ENCODE measurements at places on chromosomes 7 and 10.

DNA sequence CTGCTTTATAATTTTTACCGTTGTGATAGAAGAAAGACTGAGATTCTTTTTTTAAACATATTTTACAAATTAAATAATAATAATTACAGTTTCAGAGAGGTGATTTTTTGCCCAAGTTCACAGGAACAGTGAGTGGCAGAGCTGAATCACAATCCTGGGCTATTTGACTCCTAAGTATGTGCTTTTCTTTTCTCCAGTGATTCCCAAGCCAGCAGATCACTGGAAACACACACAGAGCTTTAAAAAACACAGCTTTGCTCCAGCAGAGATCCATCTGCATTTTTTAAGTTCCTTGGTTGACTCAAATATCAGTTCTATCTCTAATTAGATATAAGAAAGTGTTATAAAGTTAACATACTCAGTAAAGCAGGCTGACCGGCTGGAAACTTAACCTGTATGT lies 69.0 kb downstream of the AHR start:
- DNase-seq, result no peak

- DNase-seq, result no peak
These were observed 19.3 kb upstream of the MYO3A start for GRCh38 chr10:25914776-25915175.

GRCh38 chr10:46542567-46543465 lies 13.6 kb downstream of the GPRIN2 start:
- no peak for DNase-seq

DNA sequence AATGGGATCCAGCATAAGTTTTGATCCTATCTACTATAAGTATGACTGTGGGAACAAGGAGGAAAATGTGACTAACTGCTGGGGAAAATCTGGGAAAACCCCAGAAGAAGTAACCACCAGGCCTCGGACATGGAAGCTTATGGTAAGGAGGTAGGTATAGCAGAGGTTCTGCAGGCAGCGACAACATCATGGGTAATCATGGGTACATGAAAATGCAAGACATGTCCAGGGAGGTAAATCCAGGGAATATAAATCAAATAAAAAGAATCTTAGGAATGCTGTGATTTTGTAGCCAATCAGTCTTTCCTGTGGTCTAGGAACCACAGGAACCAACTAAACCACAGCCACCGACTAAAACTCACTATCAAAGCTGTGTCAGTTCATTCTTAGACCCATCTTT lies 168.3 kb upstream of the NPY start:
- no peak for DNase-seq

- no peak for DNase-seq
These were observed 34.8 kb upstream of the HNRNPH3 start for GRCh38 chr10:68296843-68297663.

GRCh38 chr7:123355576-123356190 lies 155.9 kb upstream of the SLC13A1 start:
- no peak for DNase-seq

- DNase-seq, result no peak
These were observed 136.0 kb upstream of the RSU1 start for GRCh38 chr10:16953270-16953669.

DNA sequence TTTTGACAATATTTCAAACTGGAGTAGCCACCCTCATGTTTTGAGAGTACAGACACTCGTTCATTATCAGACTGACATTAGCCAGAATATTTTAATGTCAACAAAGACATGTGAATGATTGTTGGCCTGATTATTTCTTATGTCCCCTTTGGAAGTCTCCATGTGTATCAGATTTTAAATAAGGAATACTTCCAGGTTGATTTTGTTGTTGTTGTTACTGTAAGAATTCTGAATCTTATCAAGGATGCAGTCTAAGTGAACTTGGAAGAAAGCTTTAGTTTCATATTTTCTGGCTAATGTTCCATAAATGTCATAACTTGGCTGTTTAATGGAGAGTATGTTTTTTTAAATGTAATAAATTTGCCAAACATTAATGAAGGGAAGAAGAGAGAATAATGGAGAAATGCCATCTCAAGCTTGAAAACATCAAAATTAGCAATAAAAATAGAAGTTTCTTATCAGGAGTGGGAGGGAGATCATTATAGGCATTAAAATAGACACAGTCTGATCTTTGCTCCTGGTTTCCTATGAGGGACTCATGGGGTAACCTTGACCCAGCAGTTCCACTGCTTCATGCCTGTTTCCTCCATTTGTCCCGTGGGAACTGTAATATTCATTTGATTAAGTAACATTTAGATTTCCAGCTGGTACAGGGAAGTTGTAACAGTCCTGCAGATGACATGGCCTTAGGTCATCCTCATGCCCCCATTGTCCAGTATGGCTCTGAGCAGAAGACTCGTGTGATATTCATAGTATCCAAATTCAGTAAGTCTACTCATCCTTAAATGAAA lies 122.4 kb upstream of the KIAA1217 start:
- DNase-seq, result no peak

DNA sequence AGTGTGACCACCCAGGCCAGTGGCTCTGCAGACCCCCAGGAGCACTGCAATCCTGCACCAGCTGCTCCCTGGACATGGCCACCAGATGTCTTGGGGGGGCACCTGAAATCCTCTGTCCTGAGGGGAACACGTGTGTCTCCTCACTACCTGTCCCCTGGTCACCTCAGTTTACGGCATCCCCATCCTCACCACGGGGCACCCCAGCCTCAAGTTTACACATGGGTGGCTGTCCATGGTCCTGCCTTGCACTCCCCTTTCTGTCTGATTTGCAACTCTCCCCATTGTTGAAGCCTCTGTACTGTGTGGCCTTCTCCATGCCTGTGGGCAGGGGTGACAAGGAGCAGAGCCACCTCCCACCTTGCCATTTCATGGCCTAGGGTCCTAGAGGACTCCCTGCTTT lies 67.2 kb downstream of the RAMP3 start:
- no peak for DNase-seq

DNA sequence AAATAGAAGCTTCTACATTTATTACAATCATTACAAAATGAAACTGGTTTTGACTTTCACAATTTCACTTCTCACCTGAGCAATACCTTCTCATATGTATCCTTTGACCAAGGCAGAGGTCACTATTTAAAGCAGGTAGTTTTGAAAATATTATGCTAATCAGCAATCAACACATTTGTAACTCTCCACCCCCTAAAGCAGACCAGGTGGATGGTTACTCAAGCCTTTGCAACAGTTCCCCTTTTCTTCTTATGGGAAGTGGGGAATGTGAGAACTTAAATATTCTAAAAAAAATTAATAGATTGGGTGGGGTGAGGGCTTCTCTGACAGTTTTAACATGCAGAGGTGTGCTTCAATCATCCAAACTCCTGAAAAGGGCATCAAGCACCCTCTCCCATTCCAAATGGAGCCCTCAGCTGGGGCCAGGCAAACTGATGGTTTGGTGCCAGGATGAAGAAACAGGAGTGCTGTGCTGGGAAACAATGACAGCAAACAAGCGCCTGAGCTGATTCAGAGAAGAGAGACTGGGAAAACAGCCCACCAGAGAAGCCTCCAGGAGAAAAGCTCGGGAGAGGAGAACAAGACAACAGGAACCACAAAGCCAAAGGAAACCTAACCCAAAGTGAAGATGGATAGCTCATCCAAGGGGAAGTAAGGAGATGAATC lies 17.1 kb downstream of the RAPGEF5 start:
- DNase-seq, result no peak

GRCh38 chr7:30028749-30029635 lies 780 bp downstream of the PLEKHA8 start:
- no peak for DNase-seq

- DNase-seq, result no peak
These were observed 25.7 kb downstream of the MRPS33 start for GRCh38 chr7:140989068-140989467.

- no peak for DNase-seq
These were observed 271.0 kb upstream of the LRRTM3 start for GRCh38 chr10:66654861-66655260.

- DNase-seq, result no peak
These were observed 611.3 kb upstream of the GALNT17 start for GRCh38 chr7:70520611-70521010.

DNA sequence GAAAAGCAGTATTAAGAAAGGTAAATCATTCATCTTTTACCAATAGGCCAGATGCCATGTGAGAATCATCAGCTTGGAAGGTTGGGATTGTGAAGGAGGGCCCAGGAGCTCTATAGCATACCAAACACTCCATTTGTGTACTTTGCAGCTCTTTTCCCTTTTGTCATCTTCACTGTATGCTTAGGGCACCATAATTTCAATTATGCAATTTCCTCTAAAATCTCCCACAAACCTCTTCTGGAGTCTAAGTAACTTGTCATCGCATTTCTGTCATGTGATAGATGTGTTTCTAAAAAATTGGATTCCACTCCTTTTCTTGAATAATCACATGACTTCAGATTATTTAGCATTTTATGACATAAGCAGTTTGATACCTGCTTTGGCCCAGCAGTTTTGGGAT lies 17.9 kb downstream of the RPP30 start:
- DNase-seq, result no peak

DNA sequence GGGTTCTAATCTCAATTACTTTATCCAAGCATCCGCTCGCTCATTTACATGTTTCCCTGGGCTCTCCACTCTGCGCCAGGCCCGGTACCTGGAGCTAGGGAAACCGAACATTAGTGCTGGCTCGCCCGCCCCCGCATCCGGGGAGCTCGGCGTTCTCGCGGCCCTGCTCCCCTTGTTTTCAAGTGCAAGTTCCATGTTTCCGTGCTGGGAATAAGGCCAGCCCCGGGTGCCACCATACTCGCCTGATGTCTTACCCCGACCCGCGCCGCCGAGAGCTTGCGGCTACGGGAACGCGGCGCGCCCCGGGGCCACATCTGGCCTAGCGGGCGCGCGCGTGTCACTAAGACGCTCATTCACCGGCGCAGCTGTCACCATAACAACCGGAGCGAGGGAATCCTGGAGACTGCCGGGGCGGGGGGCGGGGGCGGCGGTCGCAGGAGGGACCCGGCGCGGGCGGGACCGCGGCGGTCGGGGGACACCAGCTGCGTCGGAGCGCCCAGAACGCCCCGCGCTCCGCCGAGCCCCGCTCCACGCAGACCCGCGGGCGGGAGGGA lies at the start of gene NEURL1:
NEURL1 (plus strand) TSS at position 344 of the 554 bp plus-strand sequence. CDS start 683 bp downstream, outside the sequence.
- DNase-seq, result no peak

DNA sequence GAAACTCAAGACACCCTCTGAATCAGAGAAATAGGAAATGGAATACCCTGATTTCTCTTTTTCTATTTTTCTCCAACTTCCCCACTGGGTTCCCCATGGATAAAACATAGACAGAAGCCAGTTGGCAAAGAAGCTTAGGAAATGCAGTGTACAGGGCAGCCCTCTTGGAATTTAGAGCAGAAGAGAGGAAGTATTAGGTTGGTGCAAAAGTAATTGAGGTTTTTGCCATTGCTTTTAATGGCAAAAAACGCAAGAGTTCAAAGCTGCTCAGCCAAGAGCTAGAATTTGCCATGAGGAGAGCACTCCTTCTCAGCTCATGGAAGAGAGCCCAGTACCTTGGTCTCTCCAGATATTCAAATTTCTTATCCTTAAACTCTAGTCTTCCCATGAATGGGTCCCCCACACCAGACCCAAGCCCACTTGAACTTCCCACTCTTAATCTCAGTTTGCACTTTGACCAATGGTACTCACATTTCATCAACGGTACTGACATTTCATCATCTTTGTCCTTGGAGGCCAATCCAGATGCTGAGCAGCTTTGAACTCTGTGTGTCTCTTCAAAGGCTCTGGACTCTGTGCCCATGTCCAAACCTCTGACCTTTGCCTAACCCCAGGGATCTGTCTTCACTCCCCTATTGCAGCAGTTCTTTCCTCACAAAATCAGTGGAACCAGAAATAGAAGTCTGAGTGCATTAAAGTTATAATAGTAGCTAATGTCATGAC lies 73.2 kb upstream of the PPP1R3C start:
- no peak for DNase-seq

DNA sequence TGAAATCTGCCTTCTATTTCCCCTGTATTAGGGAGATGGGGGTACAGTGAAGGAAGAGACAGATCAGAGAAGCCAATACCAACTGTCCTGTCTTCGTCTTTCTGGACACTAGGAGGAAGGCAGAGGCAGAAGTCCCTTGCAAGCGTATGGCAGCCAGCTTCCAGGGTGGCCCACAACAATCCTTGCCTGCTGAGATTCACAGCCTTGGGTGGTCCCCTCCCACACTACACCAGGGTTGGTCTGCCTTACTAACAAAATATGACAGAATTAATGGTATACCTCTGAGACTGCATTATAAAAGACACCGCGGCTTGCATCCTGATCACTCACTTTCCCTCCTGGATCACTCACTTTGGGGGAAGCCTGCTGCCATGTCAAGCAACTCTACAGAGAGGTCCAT lies 90.4 kb downstream of the IDE start:
- DNase-seq, result no peak

- DNase-seq, result no peak
These were observed 5.7 kb downstream of the RARRES2 start for GRCh38 chr7:150335774-150336112.

GRCh38 chr10:113491967-113492565 lies 60.8 kb upstream of the HABP2 start:
- no peak for DNase-seq

- no peak for DNase-seq
These were observed 1012.5 kb downstream of the DNAJB9 start for GRCh38 chr7:109582211-109582610.

DNA sequence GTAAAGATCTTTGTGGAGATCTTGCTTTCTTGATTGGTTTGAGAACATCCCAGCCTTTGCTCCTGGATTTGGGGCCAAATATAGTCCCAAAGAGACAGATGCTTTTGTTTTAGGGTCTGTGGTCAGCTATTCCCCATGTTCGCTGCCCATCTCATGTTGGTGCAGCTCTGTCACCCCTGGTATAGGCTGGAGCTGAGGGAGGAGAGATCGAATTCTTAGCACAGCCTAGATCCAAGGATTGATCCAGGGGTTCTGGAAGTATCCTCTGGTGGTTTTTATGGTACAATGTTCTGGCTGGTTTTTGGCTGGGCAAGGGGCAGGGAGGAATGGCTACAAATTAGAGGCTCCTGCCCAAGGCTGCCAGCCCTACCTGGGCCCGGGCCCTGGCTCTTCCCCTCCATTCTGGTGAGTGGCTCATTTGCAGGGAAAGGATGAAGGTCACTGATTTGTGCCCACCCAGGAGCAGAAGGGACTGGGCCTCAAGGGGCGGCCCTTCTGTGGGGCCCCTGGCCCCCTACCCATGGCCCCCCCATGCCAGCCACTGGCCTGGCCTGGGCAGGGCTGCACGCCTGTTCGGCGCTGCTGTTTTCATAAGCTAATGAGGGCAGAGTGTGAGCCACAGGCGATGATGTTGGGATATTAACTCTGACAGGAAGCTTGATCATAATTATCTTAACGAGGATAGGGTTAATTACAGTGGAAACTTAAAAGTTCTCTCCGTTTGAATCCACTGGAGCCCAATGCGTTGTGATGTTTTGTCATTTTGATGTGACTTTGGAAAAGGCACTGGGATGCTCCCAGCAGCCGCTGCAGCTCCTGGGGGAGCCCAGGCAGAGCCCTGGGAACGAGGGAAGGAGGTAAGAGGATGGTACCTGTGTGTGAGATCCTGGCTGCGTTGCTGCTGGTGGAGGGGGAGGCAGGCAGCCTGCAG lies 600.6 kb downstream of the LRMDA start:
- no peak for DNase-seq

- DNase-seq, result no peak
These were observed 52.7 kb upstream of the ELN start for GRCh38 chr7:73974948-73975926.

Data from CMK (cell line).